ENCODE measurements at places on chromosomes 12 and 14. TPM values are rescaled to one million over a fixed set of nuclear protein-coding genes. Genes with fewer than 3 reads are reported as not detected.

GRCh38 chr12:122327494-122328385, 61.4 kb upstream of the VPS33A start:
- no peak for DNase-seq

YBX3 gene
- total RNA-seq = 325 TPM

DNA sequence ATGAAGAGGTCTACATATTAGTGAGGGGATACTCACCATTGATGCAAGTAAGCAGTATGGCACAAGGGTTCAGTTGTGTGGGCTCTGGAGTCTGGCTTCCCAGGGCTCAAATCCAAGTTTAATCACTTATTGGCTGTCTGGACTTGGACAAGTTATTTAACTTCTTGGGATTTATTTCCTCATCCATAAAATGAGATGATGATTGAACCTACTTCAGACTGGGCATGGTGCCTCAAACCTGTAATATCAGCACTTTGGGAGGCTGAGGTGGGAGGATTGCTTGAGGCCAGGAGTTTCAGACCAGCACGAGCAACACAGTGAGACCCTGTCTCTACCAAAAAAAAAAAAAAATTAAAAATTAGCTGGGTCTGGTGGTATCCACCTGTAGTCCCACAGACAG, 67.9 kb downstream of the KCNK10 start:
- no peak for DNase-seq

- DNase-seq = no peak
Measured at GRCh38 chr12:24088751-24089509, 139.5 kb upstream of the SOX5 start.

- DNase-seq = no peak
Measured at GRCh38 chr12:132534076-132534475, 44.1 kb downstream of the FBRSL1 start.

- DNase-seq = peak; percentile 83
Measured at GRCh38 chr12:114918535-114919233, 234.7 kb upstream of the TBX3 start.

DNA sequence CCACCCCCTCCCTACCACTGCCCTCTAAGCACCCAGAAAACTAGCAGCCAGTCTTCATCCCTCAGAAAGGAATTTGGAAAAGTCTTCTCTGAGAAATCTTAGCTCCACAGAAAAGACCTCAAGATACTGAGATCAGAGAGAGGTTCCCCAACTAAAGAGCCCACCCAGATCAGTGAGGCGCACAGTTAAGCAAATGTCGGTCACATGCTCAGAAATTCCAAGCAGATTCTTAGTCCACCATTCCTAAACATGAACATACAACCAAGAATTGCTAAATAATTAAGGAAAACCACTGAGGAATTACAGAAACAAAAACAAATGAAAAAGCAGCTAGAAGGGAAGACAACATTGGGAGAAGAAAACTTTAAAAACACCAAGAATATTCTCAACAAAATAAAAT, 32.3 kb downstream of the MED13L start:
- no peak for DNase-seq

DNA sequence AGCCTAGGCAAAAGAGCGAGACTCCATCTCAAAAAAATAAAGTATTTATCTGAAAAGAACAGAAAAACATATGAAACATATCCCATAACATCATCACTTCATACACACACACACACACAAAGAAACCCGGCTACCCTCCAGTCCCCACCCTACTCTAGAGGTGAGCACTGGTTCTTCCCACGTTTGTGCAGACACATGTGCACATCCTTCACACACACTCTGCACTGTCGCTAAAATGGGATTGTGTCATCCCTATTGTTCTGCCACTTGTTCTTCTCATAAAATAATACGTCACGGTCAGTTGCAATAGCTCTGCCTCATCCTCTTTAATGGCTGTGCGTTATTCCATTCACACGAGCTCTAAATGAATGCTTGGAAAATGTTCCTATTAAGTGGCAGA, 85.9 kb upstream of the ANO2 start:
- no peak for DNase-seq

DNA sequence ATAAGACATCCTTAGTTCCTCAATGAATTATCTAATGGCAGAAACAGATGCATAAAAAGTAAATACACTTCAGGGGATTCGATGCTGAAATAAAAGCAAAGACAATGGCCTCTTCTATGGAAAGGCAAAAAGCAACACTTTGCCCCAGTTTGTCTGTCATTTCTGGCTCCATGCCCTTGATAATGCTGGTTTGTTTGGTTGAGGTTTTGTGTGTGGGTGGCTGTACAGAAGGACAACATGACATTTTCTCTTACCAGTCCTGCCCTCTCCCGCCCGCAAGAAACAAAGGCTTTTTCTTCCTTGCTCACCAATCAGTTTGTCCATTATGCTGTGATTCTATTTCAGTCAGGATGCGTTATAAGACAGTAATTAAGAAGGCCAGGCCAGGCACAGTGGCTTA, 18.1 kb upstream of the WDR89 start:
- DNase-seq = no peak

GRCh38 chr12:81968421-81968820, 209.3 kb upstream of the PPFIA2 start:
- DNase-seq = no peak

DNA sequence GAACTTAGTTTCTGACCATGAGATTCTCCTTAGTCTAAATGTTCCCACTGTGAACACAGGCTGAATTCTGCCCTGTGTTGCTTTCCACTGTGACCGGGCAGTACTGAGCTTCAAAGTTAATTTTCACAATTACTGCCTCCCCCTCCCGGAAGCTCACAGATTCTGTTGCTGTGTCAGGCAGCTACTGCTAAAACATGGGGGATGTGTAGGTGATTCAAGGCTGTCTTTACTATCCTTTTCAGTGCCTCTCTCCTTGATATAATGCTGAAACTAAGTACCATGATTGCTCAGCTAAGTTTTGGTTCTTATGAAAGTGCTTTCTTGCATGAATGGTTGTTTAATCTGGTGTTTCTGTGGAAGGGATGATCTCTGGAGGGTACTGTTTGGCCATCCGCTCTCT, 428.3 kb upstream of the NOVA1 start:
- no peak for DNase-seq

- DNase-seq = no peak
Measured at GRCh38 chr12:75611041-75611440, 99.6 kb upstream of the KRR1 start.

GRCh38 chr12:127771546-127771945, 495.4 kb upstream of the TMEM132C start:
- DNase-seq = no peak

KRT75 gene
- total RNA-seq = not detected

DNA sequence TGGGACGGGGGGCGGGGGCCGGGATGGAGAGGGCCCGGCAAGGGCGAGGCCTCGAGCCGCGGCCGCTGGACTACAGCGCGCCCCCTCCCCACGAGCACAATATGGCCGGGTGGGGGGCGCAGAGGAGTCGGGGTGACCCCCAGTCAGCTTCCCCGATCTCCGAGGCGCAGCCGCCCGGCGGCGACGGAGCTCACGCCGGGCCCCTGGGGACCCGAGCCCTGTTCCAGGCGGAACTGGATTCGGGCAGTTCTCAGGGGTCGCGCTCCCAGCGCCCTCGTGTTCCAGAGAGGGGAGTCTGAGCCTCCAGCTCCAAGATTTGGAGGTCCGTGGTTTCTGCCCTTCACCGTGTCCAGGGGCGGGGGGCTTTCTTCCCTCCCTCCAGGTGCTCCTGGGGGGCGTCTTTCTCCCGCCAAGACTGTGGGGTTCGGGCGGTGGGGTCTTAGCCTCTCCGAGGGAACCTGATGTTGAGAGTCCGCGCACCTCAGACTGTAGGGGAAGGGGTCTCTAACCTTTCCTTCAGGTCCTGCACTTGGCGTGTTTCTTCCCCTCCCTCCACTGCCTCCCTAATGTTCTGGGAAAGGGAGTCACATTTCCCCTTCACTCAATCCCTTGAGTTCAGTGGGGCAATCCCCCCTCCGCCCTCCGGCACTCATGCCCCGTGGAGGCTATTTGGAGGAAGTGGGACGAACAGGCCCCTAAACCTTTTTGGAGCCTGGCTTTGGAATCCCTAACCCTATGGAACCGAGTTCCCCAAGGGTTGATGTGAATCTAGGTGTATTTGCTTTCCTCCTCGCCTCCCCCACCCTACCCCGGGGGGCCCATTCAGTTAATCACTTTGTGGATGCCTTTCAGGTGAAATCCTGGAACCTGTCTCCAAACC, 584 bp downstream of the ACVR1B start:
- no peak for DNase-seq

DNA sequence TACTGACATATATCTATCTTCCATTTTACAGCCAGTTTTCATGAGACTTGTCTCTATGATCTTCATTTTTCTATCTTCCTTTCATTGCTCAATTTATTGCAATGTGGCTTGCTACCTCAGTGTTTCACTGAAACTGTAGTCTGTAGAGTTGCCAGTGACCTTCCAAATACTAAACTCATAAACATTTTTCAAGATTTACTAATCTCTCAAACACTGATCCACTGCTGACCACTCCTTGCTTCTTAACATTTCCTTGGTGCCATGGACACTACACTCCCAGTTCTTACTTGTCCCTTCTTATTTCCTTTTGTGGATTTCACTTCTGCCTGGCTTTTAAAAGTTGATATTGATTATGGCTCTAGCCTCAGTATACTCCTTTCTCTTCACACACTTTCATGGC, 95.4 kb upstream of the SLCO1C1 start:
- DNase-seq = no peak

DNA sequence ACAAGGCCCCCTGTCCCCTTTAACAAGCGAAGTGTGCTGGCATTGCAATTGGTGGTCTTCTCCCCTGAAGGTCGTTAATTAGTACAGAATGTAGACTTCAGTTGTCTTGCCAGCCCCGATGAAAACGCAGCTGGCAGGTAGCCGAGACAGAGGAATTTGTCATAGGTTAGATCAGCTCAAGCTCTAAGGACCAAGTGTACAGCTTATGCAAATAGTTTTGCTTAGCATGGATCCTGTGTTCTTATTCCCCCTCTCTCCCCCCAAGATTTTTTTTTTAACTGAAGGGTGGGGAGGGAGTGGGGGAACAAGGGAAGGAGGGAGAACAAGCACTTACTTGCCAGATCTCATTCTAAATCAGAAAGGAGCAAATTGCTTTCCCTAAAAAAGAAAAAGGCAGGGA, 58.6 kb upstream of the PARP11 start:
- no peak for DNase-seq

GRCh38 chr14:101019990-101020710, 116.6 kb upstream of the RTL1 start:
- DNase-seq = no peak

DNA sequence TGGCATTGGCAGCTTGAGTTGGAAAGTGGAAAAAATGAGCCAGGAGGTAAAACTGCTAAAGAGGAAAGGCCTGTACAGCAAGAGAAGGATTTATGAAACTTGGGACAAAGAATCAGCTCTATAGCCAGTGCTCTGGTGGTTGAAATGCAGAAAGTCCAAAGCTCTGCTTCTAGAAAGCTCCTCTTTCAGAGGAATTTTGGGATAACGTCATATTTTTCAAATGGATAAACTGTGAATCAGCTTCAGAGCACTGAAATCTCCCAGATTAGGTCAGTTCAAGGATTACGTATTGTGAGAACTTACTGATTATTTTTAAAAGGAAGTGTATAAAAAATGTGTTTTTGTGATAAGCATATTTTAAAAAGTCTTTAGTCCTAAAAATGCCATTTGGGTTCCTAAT, 203.1 kb upstream of the CNOT2 start:
- no peak for DNase-seq

- DNase-seq = peak; percentile 9
Measured at GRCh38 chr12:92108651-92109050, 37.0 kb downstream of the BTG1 start.

DNA sequence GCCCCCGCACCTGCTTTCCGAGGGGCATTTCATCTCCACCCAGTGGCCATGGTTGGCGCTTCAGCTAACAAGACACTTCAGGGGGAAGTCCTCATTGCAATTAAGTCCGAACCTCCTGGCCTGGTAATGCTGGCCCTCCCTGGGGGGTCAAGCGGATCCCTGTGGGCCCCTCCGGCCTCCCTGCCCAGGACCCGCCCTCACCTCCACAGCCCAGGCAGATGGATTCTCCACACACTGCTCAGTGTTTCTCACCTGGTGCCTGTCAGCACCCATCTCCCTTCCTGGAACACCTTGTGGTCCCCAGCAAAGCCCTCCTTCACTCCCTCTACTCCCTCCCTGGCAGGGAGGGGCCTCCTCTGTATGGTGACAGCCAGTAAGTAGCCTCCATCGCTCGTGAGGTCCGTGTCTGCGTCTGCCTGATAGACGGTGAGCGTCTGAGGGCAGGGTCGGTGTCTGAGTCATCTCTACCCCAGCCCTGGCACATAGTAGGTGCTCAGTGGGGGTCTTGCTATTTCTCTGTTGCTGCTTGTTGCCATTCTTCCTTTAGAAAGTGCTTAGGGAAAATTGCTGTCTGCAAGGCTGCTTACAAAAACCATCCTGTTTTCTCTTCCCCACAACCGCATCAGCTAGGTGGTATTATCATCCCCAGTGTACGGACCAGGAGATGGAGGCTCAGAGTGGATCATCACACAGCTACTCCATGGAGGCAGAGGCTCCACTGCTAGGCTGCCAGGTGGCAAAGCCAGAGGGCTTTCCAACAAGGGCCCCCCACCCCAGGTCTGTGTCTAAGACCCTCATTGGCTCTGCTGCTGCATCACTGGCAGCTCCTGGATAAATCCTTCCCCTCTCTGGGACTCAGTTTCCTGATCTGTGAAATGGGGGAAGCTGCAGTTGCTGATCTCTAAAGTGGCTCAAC, 39.7 kb upstream of the EML1 start:
- no peak for DNase-seq

ZC2HC1C gene
- total RNA-seq = 0.99 TPM

GRCh38 chr14:55706893-55707292, 126.9 kb downstream of the KTN1 start:
- DNase-seq = no peak

- no peak for DNase-seq
Measured at GRCh38 chr14:80669426-80669825, 272.1 kb downstream of the CEP128 start.

DNA sequence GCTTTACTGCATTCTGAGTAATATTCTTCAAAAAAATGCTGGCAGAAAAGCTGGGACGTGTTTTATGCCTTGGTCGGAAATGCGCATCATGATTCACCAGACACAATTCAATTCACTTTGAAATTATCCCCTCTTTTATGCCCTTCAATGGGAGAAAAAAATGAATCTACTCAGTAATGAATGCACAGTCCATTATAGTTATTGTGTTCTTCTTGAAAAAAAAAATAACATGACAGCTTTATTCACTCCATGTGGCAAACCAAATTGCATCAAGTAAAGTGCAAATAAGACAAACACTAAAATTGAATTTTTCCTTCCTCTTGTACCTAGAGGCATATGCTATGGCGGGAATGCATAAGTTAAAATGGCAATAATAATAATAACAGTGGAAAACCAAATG, 159.4 kb upstream of the IFNG-AS1 start:
- no peak for DNase-seq

DNA sequence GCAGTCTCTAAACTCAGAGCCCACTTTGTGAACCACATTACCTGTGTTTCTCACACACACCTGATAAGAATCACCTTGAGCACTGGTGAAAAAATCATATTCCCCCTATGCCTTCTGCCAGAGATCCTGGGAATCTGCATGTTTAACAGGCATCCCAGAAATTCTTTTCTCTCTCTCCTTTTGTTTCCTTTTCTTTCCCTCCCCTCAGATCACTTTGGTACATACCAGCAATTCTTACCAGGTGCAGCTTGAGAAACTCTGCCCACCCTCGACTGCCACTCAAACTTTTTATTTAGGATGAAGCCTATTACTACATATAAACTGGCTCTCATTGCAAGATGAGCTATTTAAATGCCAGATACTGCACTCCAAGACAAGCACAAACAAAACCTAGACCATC, 36.0 kb downstream of the HECTD4 start:
- no peak for DNase-seq

GRCh38 chr12:100356644-100357223, at the start of gene SLC17A8:
Gene SLC17A8 (plus strand): TSS chr12:100357074. CDS start chr12:100357392, 318 bp downstream.
- DNase-seq = no peak

PDZRN4 gene
- total RNA-seq = not detected

KDM2B gene
- 18.1 TPM for total RNA-seq
